OCI-M1 (cell line): ENCODE measurements at places on chromosomes 13 and 19.

DNA sequence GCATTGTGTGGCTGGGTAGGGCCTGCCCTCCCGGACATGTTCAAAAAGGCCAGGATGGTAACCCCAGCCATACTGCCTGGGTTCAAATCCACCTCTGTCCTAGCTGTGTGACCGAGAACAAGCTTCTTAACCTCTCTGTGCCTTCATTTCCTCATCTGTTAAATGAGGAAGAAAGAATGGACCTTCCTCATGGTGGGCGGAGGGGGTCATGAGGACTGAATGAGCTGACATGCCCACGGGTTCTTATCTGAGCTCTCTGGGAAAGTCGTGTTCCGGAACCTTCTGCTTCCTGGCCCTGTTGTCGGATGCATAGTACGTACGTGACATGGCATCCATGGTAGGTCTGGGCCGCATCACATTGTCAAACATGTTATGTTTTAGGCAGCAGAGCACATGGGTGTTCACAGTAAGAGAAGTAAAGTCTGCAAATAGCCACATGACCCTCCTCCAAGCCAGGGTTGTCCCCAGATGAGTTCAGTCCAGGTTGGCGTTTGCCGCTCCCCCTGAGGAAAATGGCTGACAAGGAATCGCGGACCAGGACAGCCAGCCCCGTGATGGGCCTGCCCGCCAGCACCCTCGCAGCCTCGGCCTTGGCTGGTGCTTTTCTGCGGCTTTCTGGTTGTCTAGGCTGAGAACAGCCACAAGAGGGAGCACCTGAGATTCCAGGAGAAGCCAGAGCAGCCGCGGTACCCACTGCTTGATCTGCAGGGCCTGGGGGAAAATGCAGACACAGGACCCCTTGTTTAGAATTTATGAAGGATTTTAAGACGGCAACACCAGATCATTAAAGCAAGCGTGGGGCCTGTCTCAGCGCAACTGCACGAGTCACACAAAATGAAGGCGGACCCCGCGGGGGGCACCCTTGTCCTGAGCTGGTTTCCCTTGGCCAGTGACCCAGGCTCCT lies 2.4 kb upstream of the NTN5 start:
- DNase-seq: peak; percentile 92

GRCh38 chr19:13869281-13869680 lies 7.7 kb upstream of the NANOS3 start:
- no peak for DNase-seq

- DNase-seq: no peak
These were observed at the start of gene SLC7A9 for GRCh38 chr19:32869369-32869965. SLC7A9 (minus strand) TSS chr19:32869767; CDS start chr19:32868534, 1,233 bp downstream.

- DNase-seq: no peak
These were observed 215.6 kb downstream of the TDRD3 start for GRCh38 chr13:60612593-60612992.

DNA sequence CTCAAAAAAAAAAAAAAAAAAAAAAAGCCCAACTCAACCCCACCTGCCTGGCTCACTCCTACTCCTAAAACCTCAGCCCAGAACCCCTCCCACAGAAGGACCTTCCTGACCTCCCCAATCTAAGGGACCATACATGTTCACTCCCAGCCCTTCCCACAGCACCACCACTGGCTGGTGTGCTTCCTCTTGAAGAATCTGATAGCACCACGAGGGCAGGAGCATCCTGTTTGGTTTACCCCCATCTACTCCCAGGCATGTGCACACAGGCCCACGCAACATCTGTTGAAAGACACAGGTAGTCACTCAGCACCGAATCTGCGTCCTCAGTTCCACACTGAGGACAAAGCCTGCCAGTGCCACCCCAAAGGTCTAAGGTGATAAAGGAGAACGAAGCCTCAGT lies 8.2 kb downstream of the LATS2 start:
- DNase-seq: no peak

- peak; percentile 88 for DNase-seq
These were observed 4.0 kb downstream of the RTN2 start for GRCh38 chr19:45492627-45493470.

- no peak for DNase-seq
These were observed 175.0 kb downstream of the PTPRS start for GRCh38 chr19:5165697-5166019.

GRCh38 chr13:97221466-97221865 lies 667 bp upstream of the MBNL2 start:
- peak; percentile 49 for DNase-seq

- DNase-seq: no peak
These were observed 614.4 kb downstream of the LIG4 start for GRCh38 chr13:107600971-107601370.

GRCh38 chr13:110150384-110151101 lies 156.4 kb downstream of the COL4A1 start:
- DNase-seq: no peak

DNA sequence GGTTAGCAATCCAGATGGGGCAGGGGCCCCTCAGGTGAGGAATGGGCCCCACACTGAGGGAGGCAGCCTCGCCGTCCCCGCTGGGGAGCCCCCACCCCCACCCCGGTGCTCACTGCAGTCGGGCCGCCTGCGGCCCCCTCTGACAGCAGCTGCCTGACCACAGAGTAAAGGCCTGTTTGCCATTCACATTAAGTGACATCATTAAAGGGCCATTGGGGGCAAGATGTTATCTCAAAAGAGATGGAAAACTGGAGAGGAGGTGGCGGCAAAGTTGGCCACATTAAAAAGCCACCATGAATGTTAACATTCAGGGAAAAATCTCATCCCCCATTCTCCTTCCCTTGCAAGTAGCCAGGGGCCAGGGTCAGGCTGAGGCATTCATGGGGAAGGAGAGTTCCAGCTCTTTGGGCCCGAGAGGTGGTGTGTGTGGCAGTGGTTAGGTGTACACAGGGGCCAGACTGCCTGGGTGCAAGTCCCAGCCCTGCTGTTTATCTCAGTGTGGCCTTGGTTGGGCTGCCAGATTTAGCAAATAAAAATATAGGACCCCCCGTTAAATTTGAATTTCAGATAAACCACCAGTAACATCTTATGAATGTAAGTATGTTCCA lies 20.9 kb downstream of the VSTM2B start:
- no peak for DNase-seq

DNA sequence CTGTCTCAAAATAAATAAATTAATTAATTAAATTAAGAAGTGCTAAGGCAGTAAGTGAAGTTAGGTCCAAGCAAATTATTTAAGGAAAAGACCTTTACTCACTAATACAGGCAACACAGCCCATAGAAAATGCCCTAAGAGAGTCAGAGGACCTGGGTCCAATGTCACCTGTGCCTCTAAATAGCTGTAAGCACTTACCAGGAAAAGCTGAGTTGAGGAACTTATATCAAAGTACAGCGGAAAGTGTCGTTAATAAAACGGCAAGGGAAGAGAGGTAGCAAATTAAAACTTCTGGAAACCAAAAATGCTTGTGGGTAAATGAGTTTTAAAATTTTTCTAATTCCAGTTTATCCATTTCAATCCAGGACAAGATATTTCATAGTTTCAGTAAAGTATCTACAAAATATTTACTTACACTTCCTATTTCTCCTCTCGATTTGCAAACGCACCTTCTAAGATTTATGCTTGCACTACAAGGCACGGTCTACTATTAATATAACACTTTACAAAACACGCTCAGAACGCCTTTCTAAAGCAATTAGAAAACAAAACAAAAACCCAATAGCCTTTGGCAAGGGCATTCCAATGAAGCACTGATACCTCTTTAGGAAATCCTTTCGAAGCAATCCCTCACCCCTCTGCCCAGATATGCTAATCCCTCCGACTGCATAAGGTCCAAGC lies 963 bp downstream of the VPS36 start:
- DNase-seq: no peak

- DNase-seq: peak; percentile 80
These were observed 3.0 kb downstream of the PRKD2 start for GRCh38 chr19:46713781-46714443.

- DNase-seq: no peak
These were observed 44.9 kb downstream of the SERTM1 start for GRCh38 chr13:36718686-36719085.

DNA sequence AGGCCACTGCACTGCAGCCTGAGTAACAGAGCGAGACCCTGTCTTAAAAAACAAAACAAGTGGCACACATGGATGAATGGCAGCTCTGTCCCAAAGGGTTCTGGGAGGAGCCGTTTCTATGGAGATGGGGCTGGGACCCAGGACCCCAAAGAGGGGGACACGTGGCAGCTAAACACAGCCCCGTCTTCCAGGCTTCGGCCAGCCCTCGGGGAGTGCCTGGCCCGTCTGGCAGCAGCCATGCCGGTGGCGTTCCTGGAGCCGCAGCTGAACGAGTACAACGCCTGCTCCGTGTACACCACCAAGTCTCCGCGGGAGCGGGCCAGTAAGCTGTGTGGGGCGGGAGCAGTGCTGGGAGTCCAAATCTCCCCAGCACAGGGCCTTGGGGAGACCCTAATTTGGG lies 82.4 kb downstream of the RYR1 start:
- no peak for DNase-seq

DNA sequence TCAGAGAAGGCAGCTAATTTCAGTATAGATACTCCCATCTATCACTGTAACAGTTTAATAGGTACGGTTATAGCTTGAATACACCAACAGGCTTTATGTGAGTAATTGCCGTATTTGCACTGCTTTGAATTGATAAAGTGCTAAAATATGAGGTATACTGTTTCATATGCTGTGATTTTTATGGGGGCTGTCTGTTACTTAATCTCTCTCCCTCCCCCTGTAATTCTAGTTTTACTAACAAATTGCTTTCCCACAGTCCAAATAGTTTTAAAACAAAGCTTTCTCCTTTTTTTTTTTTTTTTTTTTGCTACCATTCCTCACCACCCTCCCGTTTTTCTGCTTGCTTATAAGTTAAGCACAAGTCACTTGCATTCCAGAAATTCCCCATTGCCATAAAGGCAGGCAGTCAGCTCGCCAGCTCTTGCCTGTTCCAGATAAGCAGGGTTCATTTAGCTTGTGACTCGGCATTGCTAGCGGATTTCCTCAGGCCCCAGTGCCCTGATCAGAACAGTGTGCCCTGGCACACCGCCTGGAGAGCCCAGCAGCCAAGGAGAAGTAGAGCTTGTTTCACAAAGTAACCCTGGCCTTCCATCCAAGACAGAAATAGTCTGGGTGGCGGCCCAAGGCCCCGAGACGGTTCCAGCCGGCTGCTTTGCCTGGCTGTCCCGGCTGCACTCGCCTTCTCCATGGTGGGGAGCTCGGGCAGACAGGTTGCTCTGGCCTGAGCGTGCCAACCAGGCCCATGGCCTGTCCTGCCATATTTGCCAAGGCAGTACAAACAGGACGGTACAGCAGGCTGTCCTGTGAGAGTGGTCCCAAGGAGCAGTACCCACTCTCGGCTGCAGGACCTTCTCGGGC lies 43.5 kb upstream of the NPAS1 start:
- no peak for DNase-seq

- peak; percentile 13 for DNase-seq
These were observed 358.3 kb downstream of the KLF5 start for GRCh38 chr13:73417012-73417615.

DNA sequence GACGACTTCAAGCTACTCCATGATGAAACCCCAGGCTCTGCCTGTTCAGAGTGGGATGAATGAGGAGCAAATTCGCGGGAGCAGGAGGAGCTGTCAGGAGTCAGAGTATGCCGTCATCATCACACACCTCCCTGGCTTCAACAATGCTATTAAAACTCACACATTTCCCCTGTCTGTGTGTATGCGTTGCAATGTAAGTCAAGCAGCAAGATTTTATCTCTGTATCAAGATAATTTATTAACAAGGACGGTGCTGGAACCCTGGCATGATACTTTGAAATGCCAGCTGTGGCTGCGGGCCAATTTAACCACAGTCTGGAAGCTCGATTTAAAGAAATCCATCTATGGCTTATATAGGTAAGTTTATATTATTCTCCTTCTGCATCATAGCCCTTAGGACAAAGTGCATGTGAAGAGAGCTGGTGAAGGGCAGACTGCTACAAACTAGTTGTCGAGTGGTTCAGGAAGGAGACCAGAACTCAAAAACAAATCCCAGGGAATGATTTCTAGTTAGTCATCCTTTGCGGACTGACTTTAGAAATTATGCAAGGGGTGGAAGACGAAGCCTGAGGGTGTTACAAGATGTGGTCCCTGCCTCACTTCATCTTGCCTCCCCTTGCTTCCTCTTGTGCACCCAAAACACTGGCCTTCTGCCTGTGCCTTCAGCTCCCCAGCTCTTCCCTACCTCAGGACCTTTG lies 486.5 kb downstream of the COG6 start:
- DNase-seq: no peak

GRCh38 chr13:46551410-46552302 lies 1.3 kb upstream of the LRCH1 start:
- peak; percentile 87 for DNase-seq

DNA sequence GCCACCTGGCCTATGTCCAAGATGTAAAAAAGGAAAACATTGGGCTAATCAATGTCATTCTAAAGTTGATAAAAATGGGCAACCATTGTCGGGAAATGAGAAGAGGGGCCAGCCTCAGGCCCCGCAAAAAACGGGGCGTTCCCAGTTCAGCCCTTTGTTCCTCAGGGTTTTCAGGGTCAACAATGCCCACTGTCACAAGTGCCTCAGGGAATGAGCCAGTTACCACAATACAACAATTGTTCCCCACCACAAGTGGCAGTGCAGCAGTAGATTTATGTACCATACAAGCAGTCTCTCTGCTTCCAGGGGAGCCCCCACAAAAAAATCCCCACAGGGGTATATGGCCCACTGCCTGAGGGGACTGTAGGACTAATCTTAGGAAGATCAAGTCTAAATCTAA lies 112.5 kb downstream of the ZNF486 start:
- no peak for DNase-seq

DNA sequence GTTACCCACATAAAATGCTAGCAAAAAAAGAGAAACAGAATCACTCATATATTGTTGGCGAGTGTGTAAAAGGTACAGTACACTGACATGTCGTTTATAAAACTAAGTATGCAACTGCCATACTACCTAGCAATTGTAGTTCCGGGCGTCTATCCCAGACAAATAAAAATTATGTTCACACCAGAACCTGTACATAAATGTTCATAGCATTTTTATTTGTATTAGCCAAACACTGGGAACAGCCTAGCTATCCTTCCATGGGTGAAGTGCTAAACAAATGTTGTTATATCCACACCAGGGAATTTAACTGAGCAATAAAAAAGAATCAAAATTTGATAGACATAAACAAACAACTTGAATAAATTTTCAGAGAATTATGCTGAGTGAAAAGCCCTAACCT lies 28.9 kb upstream of the POSTN start:
- DNase-seq: no peak

DNA sequence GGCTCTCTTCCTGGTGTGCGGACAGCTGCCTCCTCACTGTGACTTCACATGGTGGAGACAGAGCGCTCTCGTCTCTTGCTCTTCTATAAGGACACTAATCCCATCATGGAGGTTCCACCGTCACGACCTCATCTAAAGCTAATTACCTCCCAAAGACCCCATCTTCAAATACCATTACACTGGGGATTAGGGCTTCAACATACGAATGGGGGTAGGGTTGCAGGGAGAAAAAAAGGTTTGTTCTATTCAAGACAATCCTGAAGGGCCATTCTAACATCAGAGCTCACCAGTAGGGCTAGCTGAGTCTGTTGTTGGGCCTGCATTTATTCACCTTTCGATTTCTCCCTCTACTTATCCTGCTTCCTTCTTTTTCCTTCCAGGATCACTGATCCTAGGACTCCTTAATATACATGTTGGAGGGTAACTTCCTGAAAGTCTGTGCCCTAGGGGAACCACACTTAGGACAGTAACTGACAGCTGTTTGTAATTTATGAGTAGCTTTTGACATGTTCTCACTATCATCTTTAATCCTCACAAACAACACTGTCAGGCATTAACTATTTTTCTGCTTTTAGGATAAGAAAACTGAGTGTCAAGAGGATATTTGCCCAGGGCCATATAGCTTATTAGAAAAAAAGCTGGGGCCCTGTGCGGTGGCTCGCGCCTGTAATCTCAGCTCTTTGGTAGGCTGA lies 18.8 kb upstream of the GTF2F2 start:
- no peak for DNase-seq
